ENCODE measurements at places on chromosomes 7 and 10.

DNA sequence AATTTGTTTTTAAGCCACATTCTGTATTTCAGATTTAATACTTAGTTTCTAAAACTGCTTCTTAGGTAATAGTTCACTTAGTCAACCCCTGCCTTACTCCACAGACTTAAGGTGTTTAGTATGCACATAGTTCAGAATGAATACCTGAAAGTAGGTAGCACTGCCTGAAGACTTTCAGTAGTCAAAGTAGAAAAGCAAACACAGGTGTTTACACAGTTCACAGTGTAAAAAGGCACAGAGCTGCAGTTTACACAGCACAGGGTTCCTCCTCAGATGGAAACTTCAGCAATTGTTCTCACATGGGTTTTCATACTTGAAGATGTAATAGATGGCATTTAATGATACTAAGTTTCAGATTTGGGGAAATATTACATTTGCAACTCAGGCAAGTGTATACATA lies 3.1 kb upstream of the PKD1L1 start:
- DNase-seq = no peak

DNA sequence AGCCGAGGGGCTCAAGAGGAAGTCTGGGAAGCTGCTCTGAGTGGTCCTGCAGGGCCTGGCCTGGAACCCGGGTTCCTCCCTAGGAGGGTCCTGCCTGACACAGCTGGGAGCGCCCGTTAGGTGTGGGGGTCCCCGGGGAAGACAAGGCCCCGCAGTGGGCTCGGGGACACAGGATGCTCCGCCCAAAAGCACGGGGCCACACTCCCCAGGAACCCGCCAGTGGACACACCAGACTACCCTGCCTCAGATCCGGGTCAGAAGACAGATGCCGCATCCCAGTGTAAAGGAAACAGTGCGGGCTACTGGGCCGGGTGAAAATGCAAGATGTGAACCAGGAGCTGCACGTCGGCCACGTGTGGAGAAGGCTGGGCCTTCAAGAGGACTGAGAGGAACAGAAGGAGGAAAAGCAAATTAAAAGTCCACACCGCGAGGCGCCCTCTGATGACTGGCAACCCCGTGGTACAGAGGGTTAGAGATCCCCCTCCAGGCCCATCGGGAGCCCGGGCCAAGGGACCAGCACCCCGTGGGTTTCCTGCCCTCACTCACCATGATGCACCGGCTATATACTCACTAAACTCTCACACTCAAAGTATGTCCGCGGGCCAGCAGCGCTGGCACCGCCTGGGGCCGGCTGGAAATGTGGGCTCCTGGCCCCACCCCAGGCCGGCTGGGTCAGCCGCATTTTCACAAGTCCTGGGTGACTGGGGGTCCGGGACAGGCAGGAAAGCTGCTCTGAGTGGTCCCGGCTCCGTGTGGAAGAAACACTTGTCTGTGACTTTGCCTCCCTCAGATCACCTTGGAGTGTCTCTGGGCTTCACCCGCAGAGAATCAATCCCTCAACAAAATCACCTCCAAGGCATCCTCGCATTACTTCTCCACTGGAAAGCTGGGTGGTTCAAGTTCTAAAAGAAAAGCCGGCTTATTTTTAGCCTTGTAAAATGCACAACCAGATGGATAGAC lies 6.1 kb downstream of the STK32C start:
- no peak for DNase-seq

DNA sequence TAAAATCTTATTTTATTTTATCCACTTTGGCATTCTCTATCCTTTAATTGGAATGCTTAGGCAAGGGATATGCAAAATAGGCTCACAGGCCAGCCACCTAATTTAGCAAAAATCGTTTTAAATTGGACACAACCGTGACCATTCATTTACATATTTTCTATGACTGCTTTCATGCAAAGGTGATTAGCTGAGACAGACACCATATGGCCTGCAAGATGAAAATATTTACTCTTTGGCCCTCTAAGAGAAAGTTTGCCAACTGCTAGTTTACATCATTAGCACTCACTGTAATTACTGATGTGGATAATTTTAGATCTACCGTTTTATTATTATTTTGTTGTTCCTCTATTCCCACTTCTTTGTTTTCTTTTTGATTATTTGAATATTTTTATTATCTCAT lies 375.5 kb upstream of the LRRTM3 start:
- DNase-seq = no peak

DNA sequence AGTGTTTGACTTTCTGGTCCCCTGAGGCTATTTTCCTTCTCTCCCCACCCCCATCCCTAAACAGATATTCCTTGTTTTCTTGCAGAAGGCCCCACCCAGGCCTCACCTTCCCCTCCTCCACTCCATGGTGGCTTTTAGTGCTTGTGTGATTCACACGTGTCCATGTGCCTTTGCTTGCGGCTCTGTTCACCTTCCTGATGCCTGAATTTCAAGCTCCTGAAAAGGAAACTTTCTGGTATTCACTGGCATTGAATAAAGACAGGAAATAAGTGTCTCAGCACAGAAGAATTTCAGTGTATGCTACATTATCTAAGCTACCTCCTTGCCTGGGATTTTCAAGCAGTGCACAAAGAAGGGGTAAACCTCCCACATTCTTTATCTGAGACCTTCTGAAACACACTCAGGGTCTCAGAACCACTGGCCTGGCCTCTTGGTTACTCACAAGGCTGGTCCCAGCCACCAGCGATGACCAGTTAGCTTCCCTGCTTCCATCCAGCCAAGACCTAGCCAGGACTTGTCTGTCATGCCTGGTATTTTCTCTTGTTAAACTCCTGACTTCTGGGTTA lies 17.2 kb upstream of the UBE2H start:
- DNase-seq = no peak

Data from CD4-positive, alpha-beta T cell treated with Interleukin-4 for 4 hours (primary cell).